ENCODE measurements at places on chromosomes 16 and 17. TPM values are rescaled to one million over a fixed set of nuclear protein-coding genes. Genes with fewer than 3 reads are reported as not detected.

DNA sequence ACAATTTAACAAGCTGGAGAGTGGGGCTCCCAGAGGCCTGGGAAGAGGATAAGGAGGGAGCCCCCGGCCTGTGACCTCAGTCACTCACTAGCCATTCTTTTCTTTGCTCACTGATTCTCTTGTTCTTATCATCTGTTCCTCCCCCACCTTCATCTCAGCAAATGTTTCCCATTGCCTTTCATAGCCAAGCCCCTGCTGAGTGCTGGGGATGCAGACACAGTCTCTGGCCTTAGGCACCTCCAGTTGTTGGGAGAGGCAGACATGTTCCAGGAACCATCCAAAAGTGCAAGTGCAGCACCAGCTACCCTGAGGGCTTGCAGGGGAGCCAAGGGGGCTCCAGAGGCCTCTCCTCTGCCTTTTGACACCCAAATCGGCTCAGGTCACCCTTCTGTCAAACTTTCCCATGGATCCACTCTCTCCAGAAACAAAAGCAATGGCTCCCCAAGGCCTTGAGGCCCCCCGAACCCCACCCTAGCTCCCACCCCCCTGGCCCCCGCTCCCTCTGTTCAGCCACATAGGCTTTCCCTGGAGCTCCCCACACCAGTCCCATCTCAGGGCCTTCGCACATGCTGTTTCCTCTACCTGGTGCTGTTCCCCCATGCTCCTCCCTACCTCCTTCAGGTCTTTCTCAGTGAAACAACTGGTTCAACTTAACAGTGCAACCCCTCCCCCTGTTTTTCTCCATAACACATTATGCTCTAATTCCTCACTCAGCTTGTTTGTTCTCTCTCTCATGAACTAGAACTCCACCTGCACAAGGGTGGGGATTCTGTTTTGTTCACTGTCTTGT, 14.9 kb upstream of the KCNJ12 start:
- no peak for DNase-seq

- no peak for DNase-seq
Observed at GRCh38 chr17:32517982-32518381, 31.2 kb downstream of the CDK5R1 start.

DNA sequence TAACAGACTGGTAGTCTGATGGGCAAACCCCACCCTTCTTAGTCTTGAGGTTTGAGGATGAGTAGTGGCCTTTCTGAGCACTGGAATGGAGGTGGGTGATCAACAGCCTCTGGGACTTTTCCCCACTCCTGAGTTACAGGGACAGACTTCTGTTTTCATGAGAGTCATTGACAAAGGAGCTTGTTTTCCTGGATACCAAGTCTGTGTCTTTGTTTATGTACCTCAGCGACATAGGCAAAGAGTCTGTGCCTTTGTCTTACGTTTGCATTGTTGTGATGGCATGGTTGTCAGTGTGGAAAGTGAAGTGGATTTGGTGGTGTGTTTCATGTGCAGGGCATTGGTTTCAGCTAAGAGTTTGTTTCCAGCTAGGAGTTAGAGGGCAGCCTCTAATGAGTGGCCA, 17.5 kb downstream of the EPN2 start:
- DNase-seq, result no peak

DNA sequence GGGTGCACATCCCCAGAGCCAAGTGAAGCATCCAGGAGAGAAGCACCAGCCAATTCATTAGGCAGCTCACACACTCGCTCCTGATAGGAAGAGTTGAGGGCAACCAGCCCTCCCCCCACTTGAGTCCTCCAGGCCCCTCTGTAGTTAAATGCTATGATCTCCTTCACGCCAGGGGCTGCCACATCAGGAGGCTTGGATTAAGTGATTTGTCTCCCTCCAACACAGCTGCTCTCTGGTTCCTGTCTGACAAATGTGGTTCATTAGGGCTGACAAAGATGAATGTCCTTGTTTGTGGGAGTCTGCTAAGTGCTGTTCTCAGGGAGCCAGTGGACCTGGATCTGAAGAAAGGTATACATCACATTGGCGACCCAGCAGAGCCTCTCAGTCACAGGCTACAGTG, 94.5 kb upstream of the WSCD1 start:
- DNase-seq, result no peak

DNA sequence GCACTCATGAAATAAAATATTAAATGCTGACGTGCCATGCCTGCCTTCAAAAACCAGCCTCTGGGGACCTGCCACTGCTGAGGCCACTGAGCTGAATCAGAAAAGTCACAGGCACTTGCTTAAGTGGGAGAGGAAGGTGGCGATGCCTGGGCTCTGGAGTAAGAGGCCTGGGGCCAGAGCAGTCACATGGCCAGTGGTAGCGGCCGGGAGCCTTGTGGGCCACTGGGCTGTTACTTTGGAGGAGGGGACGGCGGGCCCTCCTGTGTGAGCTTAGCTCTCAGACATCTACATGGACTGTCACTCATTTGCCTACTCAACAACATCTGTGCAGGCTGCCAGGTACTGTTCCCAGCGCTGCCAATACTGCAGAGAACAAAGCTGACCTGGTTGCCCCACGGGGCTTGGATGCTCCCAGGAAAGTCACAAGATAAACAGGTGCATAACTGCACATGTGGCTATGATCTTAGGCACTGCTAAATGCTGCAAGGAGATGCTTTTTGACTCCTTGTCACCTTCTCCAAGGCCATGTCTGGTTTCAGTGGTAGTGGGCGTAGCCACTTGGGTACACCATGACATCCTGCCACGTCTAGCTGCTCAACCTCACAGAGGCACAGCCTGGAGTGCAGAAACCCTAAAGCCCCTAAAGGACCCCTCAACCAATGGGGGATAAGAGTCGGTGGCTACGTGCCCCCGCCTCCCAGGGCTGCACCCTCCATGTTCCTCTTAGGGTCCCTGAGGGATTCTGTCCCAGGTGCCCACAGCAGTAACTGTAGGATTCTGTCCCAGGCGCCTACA, 11.6 kb downstream of the COTL1 start:
- DNase-seq, result no peak

DNA sequence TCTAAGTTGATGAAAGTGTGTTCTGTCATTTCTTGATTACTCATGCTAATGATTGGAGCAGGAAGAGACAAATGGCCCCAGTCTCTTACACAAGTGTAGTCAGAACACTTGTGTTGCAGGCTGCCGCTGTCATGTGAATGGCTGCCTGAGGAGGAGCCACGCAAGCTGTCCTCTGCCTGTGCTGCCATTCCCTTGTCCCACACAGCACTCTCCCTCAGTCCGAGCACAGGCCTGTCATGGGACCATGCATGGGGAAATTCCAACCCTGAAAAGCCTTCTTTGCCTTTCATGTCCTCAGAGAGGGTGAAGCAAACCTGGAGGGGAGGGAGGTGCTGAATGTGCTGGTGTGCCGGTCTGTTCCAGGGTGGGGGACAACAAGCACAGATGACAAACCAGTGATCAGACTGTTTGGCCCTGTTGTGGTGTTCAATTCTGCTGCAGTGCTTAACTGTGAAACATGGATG, 109.4 kb downstream of the MRTFB start:
- DNase-seq, result no peak

- DNase-seq, result no peak
Observed at GRCh38 chr17:66387392-66387981, 85.1 kb downstream of the PRKCA start.

DNA sequence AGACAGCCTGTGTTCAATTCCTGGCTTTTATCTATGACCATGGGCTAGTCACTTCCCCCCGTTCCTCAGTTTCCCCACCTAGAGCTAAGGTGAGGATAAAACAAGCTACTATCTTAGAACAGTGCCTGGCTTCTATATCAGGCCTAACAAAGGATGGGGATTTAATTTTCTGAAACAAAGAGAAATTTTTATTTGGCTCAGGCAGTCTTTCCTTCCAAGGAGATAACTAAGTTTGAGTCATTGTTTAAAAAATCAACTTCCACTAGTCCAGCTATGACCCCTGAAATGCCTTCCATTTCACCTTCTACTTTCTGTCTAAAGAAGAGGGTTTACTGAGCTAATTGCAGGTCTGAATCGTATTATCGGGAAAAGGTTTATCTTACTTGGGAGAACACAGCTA, 99.0 kb downstream of the CMIP start:
- DNase-seq, result no peak

DNA sequence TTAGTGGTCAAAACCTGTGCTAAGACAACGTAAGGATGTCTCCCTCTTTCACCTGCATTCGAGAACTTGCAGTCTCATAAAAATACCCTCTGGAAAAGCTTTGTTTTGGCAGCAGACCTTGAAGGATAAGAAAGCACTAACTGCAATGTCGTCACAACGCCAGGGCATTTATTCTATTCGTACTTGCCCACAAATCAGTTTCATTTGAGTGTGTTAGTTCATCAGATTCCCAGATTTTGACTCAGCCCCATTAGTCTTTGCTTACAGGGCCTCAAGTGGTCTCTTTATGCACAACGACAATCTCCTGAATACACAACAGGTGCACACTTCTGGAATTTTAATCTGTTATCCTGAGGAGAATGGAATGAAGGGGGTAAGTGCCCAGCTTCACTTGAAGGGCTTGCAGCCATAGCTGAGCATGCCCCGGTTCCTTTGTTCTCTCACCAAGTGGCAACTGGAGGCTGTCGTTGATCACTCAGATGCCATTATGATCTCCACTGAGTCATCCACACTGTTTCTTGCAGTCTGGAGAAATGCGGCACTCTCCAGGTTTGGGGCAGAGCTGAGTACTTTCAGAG, 58.8 kb downstream of the CLEC19A start:
- DNase-seq, result no peak

- no peak for DNase-seq
Observed at GRCh38 chr17:47694581-47695428, 844 bp downstream of the TBKBP1 start.

DNA sequence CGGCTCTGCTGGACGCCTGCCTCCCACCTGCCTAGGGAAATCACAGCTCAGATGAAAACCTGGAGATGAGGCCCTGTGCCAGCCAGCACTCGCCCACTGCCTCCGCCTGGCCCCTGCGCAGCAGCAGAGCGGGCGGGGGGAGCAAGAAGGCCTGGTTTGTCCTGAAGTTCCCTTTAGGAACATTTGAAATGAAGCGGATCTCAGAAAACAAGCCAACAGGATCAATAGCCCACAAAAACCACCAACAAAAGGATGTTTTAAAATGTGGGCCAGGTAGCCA, 48.0 kb downstream of the RBFOX3 start:
- DNase-seq, result no peak

Gene SLC25A10
- 9.8 TPM for total RNA-seq

Gene ETV4
- not detected for total RNA-seq

Gene CD300H
- total RNA-seq, result 1.5 TPM

Gene ADGRG3
- 0.64 TPM for total RNA-seq

Gene SCNN1B
- 18.0 TPM for total RNA-seq

Gene CRYBA1
- total RNA-seq, result not detected

Gene P2RX1
- 1.2 TPM for total RNA-seq
